ENCODE measurements at places on chromosomes 4 and X. TPM values are rescaled to one million over a fixed set of nuclear protein-coding genes. Genes with fewer than 3 reads are reported as not detected.

- DNase-seq: no peak
Observed at GRCh38 chrX:39992300-39992699, 105.5 kb downstream of the BCOR start.

DNA sequence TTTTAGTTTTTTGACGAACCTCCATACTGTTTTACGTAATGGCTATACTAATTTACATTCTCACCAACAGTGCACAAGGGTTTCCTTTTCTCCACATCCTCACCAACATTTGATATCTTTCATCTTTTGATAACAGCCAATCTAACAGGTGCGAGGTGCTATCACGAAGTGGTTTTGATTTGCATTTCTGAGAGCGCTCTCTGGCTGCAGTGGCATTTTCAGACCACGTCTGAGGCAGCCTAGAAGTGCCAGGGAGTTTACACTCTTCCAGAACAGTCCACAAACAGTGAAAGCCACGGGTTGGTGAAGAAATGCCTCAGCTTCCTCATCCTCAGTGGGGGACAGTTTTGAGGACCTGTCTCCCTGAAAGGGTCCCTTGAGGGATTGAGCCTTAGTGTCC lies 471.0 kb downstream of the BCOR start:
- no peak for DNase-seq

GRCh38 chr4:125244848-125245450 lies 69.8 kb upstream of the FAT4 start:
- DNase-seq: no peak

DNA sequence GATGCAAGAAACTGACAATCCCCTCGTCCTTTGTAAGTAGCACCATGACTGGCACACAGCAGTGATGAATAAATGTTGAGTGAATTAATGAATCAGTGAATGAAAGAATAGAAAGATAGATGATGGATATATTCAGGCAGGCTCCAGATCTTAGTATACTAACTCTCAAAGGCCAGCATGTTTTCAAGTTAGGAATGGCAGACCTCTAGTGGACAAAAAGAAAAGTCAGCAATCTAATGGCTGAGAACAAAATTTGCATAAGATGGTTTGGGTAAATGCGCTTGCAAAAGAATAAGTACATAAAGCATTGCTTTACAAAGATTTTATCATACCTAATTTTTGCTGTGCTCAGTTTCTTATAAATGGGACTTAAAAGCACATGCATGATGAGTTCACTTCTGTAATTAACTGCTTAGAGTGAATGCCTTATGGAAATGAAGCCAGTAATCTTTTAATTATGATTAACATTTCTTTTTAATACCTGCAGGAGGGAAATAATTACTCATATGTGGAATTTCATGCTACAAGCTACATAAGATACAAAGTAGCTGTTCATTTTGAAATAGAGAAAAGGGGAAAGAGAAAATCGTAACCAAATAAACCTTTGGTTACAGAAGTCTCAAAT lies 126.9 kb upstream of the GPRIN3 start:
- peak; percentile 35 for DNase-seq

Gene OSTC
- total RNA-seq: 277 TPM

- DNase-seq: no peak
Observed at GRCh38 chrX:97898798-97899197, 1015.1 kb downstream of the RPA4 start.

Gene UGT2B11
- total RNA-seq: not detected

GRCh38 chrX:108584617-108585211 lies 145.1 kb downstream of the COL4A5 start:
- peak; percentile 3 for DNase-seq

DNA sequence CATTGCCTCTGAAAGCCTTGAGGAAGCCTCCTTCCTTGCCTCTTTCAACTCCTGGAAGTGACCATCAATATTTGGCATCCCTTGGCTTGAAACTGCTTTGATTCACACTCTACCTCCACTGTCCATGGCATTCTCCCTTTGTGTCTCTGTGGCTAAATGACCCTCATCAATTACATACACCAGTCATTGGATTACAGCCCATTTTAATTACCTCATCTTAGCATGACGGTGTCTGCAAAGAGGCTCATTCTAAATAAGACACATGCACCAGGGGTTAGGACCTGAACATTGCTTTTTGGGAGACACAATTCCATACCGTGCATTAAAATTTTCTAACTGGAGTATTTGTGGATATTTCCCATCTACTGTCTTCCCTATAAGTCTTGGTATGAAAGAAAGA lies 60.7 kb upstream of the FAM9A start:
- no peak for DNase-seq

Gene ELOVL6
- total RNA-seq: 6.1 TPM

GRCh38 chrX:69307029-69307428 lies 141.8 kb upstream of the PJA1 start:
- no peak for DNase-seq

Gene ZAR1
- not detected for total RNA-seq

Gene GALNTL6
- total RNA-seq: not detected

- DNase-seq: no peak
Observed at GRCh38 chr4:52576961-52577623, 82.0 kb downstream of the USP46 start.

GRCh38 chr4:173990126-173990868 lies 293.2 kb downstream of the FBXO8 start:
- peak; percentile 43 for DNase-seq

- peak; percentile 72 for DNase-seq
Observed at GRCh38 chr4:46329118-46329976, 60.6 kb downstream of the GABRA2 start.

Gene RPS6KA6
- total RNA-seq: 3.1 TPM

Gene SLC10A6
- 0.27 TPM for total RNA-seq

- no peak for DNase-seq
Observed at GRCh38 chr4:4402966-4403365, 16.1 kb downstream of the NSG1 start.

Gene SSX4
- total RNA-seq: not detected

Data from H4 (cell line).